Mesenteric fat pad (tissue), 1 donor: ENCODE measurements at places on chromosomes 12 and 14. TPM values are rescaled to one million over a fixed set of nuclear protein-coding genes. Genes with fewer than 3 reads are reported as not detected.

The WNT1 gene
- not detected for total RNA-seq

The INSM2 gene
- not detected for total RNA-seq

GRCh38 chr14:103128631-103129300 lies 5.5 kb downstream of the TNFAIP2 start:
- no peak for DNase-seq

The RNASE1 gene
- total RNA-seq = 641 TPM

- no peak for DNase-seq
Observed at GRCh38 chr12:78095623-78096022, 264.9 kb downstream of the NAV3 start.

GRCh38 chr14:69536971-69537370 lies 37.7 kb downstream of the CCDC177 start:
- no peak for DNase-seq

DNA sequence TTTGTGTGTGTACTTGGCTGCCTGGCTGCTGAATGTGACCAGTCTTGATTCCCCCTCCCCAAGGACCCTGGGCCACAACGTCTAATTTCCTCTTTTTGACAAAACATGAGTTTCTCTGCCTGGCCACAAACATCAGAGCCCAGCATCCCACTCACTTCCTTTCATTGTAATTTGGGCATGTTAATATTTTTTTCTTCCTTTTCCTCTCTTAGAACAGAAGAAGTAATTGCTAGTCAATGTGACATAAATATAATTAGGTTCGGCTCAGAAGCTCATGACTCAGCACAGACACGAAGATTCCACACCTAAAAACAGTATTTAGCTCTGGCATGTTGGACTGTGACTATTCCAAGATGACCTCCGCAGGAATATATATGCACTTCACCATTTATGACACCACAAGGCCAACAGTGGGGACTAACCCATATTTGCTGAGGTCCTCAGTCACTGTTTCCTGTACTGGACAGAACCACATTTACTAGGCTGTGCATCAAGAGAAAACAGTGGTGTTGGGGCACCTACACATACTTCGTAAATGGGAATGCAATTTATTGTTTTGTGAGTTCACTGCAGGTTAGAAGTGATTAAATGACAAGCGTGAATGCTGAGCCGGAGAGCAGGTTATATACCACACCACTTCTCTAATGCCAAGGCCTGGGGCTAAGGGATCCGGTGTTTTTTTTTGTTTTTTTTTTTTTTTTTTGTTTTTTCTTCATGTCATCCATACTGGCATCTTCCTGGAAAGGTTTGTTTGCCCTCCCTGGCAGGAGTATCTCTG lies 4.2 kb downstream of the GSG1 start:
- DNase-seq = no peak

DNA sequence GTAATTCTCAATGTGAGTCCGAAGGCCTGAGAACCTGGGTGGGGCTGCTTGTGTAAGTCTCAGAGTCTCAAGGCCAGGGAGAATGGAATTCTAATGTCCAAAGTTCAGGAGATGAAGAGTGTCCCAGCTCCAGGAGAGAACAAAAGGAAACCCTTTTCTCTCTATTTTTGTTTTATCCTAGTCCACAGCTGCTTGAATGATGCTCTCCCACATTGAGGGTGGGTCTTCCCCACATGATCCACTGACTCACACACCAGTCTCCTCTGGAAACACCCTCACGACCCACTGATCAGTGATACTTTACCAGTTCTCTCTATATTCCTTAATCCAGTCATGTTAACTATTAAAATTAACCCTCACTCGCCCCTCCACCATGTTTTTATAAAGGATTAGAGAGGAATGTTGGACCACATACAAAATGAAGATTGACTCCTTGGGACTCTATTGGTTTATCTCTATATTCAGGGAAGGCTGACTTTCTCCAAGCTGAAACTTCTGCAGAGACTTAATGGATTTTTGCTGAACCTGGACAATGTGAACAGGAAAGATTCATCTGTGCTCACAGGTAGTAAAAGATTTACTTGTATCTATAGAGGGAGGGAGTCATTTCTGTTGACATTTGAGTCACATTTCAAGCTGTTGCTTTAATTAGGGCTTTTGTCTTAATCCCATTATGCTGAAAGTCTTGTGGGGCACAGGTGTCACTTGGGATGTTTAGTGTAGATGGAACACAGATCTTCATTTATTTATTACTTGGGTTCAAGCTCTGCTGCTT lies 1061.0 kb upstream of the TMEM132C start:
- DNase-seq = no peak

The KRT6C gene
- total RNA-seq = not detected

DNA sequence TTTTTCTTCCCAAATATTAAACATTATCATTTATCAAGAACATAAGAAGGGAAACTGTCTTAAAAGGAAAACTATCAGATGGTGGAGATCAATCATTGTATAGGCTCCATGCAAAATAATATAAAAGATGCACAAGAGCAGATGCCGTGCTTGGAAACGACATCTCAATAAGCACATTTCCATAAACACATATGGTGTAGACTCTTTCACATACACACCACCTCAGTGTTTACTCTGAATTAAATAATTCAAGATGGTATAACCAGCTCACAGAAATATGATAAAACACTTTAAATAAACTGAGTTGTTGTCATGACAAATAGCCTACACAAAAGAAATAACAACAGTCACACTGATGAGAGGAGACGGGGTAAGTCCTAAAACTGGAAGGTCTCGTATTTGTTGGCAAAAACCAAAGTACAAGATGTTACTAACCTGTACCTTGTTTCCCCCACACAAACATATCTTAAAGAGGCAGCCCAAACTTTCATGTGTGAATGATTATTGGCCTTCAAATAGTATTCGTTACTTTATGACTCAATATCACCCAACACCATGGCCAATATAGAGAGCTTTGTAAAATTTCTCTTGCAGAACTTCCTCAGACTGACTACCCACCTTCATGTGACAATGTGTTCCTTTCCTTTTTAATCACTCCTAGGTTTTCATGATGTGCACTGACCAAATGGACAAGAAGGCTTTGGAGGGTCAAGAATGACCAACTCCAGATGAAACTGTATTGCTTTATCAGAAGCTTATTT lies 48.6 kb upstream of the TMPO start:
- DNase-seq = no peak

DNA sequence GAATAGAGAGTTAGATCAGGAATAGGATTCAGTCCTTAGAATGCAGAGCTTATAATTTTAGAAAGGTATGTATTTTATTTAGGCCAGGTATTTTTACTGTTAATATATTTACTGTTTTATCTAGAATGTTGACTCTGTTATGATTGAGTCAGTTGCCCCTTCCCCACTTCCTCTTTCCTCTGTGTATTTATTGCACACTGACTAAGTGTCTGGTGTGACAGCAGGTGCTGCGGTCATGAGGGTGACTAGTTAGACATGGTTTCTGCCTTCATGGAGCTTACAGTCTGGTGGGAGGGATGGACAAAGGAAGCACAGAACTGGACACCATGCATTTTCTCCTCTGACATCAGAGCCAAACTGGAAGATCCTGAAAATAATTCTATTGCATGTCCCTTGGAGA lies 159.8 kb downstream of the CACNA1C start:
- no peak for DNase-seq

DNA sequence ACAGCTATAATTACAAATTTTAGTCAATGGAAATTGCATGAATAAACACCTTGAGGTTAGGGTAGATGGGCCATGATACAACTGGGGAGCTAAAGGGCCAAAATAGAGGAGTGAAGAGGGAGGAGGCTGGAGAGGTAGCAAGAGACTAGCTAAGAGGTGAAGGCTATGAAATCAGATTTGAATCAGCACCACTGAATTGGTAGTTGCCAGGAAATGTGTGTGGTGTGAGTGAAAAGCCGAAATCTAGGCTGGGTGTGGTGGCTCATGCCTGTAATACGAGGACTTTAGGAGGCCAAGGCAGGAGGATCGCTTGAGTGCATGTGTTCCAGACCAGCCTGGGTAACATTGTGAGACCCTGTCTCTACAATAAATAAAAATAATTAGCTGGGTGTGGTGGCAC lies 22.7 kb downstream of the YY1 start:
- no peak for DNase-seq

The ABCC9 gene
- 55.1 TPM for total RNA-seq

The PTPRB gene
- total RNA-seq = 64.7 TPM

DNA sequence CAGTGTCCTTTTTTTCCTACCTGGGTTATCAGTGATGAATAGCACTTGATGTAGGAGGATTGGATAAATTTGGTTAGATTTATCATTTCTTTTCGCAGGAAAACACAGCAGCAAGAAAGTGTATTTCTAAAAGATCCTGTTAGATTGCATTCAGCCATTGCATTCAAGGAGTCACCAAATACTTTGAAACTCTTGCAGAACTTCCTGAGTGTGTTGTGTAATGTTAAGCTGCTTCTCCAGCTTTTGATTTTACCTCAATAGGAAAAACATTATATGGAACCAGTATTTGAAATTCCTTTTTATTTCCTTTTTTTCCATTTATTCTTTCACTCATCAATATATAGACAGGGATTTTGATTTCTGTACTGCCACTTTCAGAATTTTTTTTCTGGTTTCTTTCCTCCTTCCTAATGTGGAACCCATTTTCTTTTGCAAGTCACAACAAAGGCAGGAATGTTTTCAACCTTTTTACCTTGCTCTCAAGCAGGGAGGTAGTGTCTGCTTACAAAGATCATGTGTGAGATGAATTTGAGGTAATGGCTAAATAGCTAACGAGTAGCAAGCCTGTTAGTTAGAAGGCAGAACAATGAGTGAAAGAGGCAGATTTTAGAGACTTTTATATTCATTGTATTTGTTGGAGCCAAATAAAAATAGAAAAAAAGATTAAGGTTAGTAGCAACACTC lies 56.2 kb downstream of the PPHLN1 start:
- no peak for DNase-seq

- DNase-seq = no peak
Observed at GRCh38 chr12:58248599-58248998, 307.2 kb downstream of the ATP23 start.

DNA sequence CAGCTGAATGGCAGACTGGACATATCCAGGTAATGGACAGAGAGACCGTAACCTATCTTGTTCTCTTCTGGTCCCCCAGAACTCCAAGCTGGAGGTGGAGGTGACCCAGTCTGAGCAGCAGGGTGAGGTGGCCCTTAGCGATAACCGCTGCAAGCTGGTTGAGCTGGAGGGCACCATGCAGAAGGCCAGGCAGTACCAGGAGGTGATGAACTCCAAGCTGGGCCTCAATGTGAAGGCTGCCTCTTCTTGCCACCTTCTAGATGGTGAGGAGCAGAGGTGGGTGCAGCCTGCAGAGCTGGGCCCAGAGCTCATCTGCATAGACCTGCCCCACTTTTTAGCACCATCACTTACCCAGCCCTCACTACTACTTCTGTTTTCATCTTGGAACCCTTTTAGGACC lies 7.2 kb upstream of the KRT86 start:
- no peak for DNase-seq
